ENCODE measurements at places on chromosomes 7 and 10.

GRCh38 chr7:93307131-93307660, 75.0 kb downstream of the VPS50 start:
- no peak for DNase-seq

GRCh38 chr10:133143546-133143945, 16.5 kb upstream of the KNDC1 start:
- DNase-seq: no peak

GRCh38 chr7:28239823-28240204, 59.2 kb upstream of the JAZF1 start:
- DNase-seq: peak; percentile 2

- no peak for DNase-seq
These were observed 152.0 kb upstream of the SLC13A1 start for GRCh38 chr7:123351516-123352505.

DNA sequence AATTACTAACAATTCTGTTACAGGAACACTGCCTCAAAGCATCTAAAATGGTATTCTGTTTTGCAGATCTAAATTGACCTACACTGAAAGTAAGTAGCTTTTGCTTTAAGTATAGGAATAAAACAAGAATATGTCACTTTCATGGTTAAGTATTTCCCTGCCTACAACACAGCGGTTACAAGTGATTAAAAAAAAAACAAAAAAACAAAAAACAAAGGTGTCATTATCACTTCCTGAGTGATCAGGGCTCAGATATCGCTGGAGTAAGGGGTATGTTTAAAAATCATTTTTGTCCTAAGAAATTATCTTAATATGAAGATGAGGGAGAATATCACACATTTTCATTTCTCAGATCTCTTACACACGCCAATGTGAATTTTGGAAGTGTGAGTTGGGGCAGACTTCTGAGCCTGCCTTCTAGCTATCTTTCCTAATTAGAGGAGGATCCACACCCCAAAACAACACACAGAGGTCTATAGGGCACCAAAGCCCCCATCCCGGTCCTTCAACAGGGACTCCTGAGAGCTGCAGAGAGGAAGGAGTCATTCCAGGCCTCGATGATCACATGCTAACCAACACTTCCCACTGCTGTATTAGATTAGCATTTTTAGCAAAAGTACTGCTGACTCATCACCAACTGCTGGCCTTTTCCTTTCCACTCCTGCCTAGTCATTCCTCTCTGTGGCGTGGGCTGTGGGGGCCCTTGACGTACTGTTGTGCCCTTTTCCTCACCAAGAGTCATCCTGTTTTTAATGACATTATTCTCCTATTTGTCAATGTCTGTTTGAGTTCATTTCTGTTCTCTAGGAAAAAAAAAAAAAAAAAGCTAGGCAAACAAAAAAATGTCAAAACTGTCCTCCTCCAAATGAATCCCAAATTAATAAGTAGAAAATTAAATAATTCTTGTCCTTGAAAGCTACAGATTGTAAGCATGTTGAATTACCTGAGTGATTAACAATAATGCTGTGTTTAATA, 31.2 kb downstream of the PRTFDC1 start:
- peak; percentile 93 for DNase-seq

DNA sequence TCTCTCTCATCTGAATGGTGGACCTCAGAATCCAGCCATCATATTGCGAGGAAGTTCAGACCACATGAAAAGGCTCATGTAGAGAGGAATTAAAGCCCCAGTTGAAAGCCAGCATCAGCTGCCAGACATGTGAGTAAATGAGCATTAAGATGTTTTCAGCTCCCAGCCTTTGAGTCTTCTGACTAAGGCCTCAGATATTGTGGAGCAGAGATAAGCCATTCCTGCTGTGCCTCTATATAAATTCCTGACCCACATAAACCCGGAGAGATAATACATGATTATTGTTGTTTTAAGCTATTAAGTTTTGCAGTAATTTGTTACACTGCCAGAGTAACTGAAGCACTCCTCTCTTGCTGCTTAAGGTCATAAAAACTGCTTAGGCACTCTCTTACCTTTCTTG, 14.6 kb downstream of the FAM149B1 start:
- no peak for DNase-seq

All from pons (tissue), 1 donor.